CD4-positive, alpha-beta T cell treated with Interleukin-4 for 4 hours (primary cell): ENCODE measurements at places on chromosomes 11 and 22.

- DNase-seq, result no peak
Observed at GRCh38 chr22:46381731-46382130, 46.2 kb downstream of the TRMU start.

DNA sequence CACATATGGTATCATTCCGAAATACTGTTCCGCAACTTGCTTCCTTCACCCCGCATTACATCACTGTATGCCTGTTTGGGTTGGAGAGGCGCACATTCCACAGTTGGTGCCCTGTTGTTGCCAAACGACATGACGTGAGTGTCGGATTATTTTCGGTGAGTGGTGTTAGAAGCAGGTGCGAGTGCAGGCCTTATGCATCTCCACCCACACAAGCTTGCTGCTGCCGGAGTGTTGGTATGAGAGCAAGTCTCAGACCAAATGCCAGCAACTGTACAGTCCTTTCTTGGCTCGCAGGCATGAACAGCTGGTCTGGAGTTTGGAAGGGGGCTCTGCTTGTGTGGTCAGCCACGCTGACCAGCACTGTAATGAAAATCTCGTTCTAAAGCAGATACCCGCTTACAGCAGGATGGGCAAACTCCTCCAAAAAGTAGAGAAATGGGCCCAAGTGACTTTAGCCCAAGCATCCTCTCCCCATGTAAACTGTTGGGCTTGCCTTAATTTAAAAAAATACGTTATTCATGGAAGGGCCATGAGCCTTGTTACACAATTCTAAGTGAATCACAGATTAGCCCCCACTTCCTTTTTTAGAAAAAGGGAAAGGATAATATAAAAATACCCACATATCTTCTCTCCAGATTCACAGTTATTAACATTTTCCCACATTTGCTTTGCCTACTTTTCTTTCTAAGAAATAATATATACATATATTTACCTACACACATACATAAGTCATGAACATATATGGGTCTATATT, 48.7 kb upstream of the OR9Q1 start:
- DNase-seq, result no peak

- DNase-seq, result no peak
Observed at GRCh38 chr11:76997512-76997911, 36.7 kb upstream of the B3GNT6 start.

- DNase-seq, result no peak
Observed at GRCh38 chr11:114081641-114082414, 22.3 kb downstream of the ZBTB16 start.

DNA sequence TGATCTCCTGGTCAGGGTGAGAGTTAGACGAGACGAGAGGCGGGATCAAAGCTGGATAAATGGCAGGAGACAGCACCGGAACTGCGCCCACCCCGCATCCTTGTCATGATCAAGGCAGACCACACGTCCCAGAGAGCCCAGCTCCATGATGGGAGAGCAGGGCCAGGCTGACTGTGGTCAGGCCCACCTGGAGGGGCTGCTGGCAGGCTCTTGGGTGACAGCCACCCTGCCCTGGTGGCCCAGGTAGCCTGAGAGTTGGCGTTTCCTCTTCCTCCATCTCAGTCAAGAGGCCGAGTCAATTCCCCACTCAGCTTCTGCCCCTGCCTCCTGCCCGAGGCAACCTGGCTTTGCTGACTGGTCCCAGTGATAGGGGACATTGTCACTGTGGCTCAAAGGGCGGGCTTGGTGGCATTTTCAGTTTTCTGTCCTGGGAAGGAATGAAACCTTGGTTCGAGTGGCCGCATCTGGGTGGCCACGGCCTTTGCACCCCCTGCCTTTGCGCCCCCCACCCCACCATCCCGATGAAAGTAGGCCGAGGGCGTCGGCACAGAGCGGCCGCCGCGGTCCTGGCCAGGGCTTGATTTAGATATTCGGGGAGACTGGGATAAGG, 60.8 kb upstream of the PPARA start:
- DNase-seq, result no peak
